Spinal cord (tissue), 10 donors: ENCODE measurements at places on chromosomes 11 and 22. TPM values are rescaled to one million over a fixed set of nuclear protein-coding genes. Genes with fewer than 3 reads are reported as not detected.
A peak's percentile ranks its signal among the peaks of the same experiment; 100 is the strongest.

Gene C11orf97
- total RNA-seq: 0.69 TPM

Gene MS4A3
- total RNA-seq: 29.5 TPM

Gene BLID
- total RNA-seq: 5.0 TPM

GRCh38 chr11:65786008-65786785 is 666 bp upstream of the OVOL1 start:
- H3K27ac ChIP-seq: no peak overlapping the region
- H3K4me1 ChIP-seq: peaks cover 39% of the 10 kb centered on the region
- peaks cover 50% of the 10 kb centered on the region for H3K27me3 ChIP-seq
- no peak overlapping the region for H3K4me3 ChIP-seq
- DNase-seq: no peak

- H3K27me3 ChIP-seq: no peaks in the 10 kb centered on the region
- H3K27ac ChIP-seq: no peak overlapping the region
- no peaks in the 10 kb centered on the region for H3K4me1 ChIP-seq
- no peaks in the 10 kb centered on the region for H3K36me3 ChIP-seq
Measured at GRCh38 chr11:39144351-39145130, 2314.9 kb downstream of the LRRC4C start.

GRCh38 chr11:37497326-37497725 is 899.3 kb upstream of the RAG2 start:
- no peaks in the 10 kb centered on the region for H3K4me1 ChIP-seq
- no peaks in the 10 kb centered on the region for H3K27me3 ChIP-seq
- H3K27ac ChIP-seq: no peak overlapping the region
- no peak for DNase-seq

DNA sequence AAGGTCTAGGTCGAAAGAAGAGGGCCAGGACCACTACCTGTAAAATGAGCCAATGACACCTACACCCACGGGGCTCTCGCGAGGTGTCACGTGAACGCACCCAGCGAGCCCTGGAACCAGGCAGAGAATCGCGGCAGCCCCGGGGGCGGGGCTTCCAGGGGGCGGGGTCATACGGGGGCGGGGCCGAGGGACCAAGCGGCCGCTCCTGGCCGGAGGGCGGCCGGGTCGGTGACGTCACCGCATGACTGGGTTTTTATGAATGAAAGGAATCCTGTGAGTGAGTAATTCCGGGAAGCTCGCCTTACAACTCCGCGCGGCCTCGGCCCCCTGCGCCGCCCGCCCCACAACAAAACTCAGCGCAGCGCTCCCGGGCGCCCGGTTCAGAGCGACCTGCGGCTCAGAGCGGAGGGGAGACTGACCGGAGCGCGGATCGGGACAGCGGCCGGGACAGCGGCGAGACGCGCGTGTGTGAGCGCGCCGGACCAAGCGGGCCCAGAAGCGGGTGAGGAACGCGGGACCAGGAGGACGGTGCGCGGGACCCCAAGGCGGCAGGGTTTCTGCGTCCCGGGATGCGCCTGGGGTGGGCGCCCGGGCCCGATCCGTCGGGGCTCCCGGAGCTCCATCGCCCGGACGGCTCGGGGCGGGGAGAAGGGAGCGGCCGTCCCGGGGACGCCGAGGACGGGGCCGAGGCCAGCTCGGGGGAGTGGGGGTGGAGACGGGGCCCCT is at the start of gene MAFF:
Gene MAFF, plus strand, starts transcription at position 284 of the 726 bp plus-strand sequence. CDS start 11,860 bp downstream, outside the sequence.
- peaks cover 38% of the 10 kb centered on the region for H3K4me1 ChIP-seq
- DNase-seq: peak; percentile 94
- peaks cover 5% of the 10 kb centered on the region for H3K27me3 ChIP-seq
- H3K4me3 ChIP-seq: peak within 1 kb of the TSS; percentile 55

GRCh38 chr22:22180738-22181285 is 63.8 kb upstream of the VPREB1 start:
- no peak overlapping the region for H3K4me3 ChIP-seq
- no peak overlapping the region for H3K27ac ChIP-seq
- H3K36me3 ChIP-seq: no peaks in the 10 kb centered on the region
- peaks cover 8% of the 10 kb centered on the region for H3K27me3 ChIP-seq
- no peaks in the 10 kb centered on the region for H3K4me1 ChIP-seq
